ENCODE measurements at places on chromosomes 5 and 9. TPM values are rescaled to one million over a fixed set of nuclear protein-coding genes. Genes with fewer than 3 reads are reported as not detected.

The DIPK1B gene
- total RNA-seq, result 5.4 TPM

DNA sequence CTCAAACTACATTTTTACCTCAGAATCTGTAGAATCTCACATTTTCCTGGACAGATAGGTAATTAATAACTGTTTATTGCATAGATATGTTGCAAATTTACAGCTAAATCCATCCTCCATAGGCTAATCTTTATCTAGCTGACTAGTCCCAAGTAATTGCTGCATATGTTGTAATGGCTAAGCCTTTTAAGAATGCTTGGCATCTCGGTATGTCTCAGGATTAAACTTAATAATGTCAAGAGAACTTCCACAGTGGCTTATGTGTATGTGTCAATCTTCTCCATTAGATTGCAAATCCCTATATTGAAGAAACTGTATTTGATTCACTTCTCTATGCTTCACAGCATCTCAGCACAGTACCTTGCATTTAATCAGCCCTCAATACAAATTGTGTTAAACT lies 131.9 kb downstream of the PRDM9 start:
- DNase-seq, result no peak

DNA sequence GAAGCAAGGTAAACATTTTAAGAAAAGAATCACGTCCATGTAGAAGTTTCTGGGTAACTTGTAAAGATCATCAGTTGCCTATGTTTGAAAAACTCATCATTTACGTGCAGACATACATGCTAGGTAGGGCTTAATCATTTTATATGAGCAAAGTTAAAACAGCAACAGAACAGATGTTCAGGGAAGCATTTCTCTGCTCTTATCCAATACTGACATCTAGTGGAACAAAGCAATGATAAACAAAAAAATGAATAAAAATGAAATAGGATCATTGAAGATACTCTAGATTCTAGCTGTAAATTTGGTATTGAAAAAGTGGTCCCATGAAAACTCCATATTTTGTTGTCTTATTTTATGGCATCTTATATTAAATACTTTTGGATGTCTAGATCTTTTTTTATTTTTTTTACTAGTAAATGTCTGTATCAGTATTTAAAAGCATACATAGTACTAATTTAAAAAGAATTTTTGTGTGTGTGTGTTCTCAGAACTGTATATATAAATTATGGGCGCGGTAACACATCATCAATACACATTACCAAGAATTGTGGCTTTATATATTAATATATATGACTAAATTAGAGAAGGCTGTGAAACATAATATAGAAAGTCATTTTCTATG lies 1050.2 kb downstream of the CDH12 start:
- no peak for DNase-seq

DNA sequence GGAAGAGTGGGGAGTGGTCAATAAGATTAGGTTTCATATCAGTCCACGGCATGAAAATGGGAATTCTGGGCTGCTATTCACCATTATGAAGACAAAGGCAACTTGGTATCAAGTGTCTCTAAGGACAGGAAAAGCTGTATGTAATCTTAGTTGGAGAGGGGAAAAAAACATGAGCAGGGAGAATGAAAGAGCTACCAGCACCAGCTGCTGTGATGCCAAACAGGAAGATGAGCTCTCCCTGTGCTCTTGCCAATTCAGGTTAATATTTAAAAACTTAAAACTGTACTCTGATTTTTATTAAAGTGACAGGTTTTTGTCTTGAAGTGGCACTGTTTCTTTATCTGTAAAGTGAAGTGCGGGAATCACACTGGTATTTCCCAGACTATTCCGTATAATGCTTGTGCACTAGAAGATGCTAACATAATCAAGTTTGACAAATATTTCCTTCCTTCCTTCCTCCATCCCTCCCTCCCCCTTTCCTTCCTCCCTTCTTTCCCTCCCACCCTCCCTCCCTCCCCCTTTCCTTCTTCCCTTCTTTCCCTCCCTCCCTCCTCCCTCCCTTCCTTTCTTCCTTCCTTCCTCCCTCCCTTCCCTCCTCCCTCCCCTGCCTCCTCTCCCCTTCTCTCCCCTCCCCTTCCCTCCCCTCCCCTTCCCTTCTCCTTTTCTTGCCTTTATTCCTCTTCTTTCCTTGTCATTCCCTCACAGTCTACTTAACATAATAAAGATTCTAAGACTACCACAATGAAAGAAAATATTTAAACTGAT lies 1383.0 kb upstream of the C9orf72 start:
- no peak for DNase-seq

DNA sequence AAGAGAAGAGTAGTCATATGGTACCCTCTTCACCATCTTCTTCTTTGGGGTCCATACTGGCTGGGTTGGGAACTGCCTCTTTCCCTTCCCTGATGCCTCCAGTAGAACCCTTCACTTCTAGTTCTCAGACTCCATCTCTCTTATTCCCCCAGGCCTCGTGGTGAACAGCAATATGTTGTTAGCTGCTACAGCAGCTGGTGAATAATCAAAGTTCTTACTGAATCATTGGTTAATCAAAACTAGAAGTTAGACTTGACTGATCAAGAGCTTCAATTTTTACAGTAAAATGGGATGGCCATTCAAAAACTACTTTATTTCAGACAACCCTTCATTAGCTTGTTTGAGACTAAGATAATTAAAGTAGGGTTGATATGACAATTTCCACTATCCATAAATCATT lies 190.9 kb upstream of the GNA14 start:
- DNase-seq, result no peak

The C9orf43 gene
- total RNA-seq, result 1.3 TPM

GRCh38 chr9:120713257-120714087 lies 798 bp downstream of the MEGF9 start:
- DNase-seq, result no peak

The SPINK7 gene
- not detected for total RNA-seq

- DNase-seq, result no peak
Measured at GRCh38 chr5:528629-529511, 4.6 kb upstream of the SLC9A3 start.

DNA sequence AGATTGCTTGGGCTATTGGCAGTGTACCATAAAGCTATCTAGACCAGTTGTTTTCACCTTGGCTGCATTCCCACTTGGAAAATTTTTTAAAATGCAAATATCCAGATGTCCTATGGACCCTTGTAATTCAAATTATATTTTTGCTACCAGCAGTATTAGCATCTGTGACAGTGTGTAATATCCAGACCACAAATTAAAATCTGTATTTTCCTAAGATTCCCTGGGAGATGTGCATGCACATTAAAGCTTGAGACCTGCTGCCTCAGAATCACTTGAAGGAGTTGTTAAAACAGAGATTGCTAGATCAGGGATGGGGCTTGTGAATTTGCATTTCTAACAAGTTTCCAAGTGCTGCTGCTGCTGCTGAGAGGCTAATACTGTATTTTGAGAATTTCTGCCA lies 381.2 kb upstream of the PDE4D start:
- no peak for DNase-seq

- no peak for DNase-seq
Measured at GRCh38 chr5:42596817-42597216, 159.8 kb upstream of the CCDC152 start.

The ANKRD18B gene
- not detected for total RNA-seq

- DNase-seq, result no peak
Measured at GRCh38 chr9:115992834-115993233, 160.8 kb upstream of the PAPPA start.

The LHX2 gene
- not detected for total RNA-seq

- no peak for DNase-seq
Measured at GRCh38 chr9:99986642-99987041, 80.2 kb downstream of the STX17 start.

- no peak for DNase-seq
Measured at GRCh38 chr5:53161876-53162275, 52.3 kb upstream of the MOCS2 start.

DNA sequence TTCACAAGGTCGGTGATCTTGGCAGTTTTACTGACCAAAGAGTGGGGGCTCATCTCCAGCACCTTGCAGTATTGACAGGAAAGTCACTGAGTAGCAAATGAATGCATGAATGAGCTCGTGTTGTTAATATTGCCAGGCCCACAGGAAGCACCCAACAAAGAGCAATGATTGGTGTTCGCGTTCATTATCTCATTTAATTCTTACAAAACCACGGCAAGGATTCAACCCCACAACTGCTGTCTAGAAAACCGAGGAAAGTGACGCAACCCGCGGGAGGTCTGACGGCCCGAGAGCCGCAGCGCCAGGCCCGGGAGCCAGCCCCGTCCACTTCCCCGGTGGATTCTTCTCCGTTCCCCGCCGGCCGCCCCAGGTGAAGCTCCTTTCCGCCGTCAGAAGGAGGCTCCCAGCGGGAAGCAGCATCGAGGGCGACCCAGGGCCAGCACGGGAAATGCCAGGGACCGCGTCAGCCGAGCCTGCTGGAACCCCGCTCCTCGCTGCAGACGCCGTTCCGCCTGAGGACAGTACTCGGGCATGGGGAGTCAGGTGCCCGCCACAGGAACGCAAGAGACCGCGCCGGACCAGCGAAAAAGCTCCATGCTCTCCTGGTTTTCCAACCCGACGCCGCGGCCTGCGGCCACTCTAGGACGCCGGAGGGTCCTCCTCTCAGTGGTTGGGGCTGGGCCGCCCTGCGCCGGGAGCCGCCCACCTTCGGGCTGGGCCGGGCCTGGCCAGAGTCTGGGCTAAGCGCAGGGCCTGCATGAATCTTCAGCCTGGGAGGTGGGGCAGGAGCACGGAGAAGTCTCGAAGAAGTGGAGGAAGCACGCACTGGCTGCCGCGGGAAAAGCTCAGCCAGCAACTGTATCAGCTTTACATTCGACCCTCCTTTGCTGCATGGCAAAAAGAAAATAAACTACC lies 19.8 kb upstream of the FER start:
- DNase-seq, result peak; percentile 83

All from tibial nerve (tissue), 4 donors.